Erythroblast (primary cell): ENCODE measurements at places on chromosomes 3 and 15.

DNA sequence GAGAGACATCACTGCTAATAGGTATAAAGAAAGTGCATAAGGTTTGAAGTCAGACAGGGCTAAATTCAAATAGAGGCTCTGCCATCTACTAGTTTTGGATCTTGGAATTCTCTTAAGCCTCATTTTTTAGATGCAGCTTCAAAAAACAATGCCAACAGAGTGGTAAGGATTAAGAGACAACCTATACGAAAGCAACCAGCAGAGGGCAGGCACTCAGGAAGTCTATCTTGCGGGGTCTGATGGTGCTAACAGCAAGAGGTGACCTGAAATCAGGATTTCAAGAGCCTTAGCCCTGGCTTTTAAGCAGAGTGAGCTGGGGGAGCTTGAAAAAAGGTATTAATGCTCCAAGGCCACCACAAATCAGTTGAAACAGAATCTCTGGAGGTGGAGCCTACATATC is 40.7 kb downstream of the LDHAL6B start:
- peak; percentile 46 for DNase-seq

DNA sequence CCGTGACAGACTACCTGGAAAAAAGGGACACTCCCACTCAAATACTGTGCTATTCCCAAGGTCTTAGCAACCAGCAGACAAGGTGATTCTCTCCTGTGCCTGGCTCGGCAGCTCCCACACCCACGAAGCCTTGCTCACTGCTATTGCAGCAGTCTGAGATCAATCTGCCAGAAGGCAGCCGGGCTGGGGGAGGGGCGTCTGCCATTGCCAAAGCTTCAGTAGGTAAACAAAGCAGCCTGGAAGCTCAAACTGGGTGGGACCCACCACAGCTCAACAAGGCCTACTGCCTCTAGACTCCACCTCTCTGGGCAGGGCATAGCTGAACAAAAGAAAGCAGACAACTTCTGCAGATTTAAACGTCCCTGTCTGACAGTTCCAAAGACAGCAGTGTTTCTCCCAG is 128.4 kb upstream of the SETMAR start:
- DNase-seq: no peak

- no peak for DNase-seq
Observed at GRCh38 chr15:35540885-35541284, 5.1 kb downstream of the DPH6 start.

- no peak for DNase-seq
Observed at GRCh38 chr15:88225461-88225860, 31.1 kb downstream of the NTRK3 start.
